HT1080 (cell line): ENCODE measurements at places on chromosomes 2 and 18. TPM values are rescaled to one million over a fixed set of nuclear protein-coding genes. Genes with fewer than 3 reads are reported as not detected.

COL3A1 gene
- not detected in 2 replicates for total RNA-seq

ABCB6 gene
- total RNA-seq: 21.4 and 25.5 TPM in 2 replicates

SERPINB4 gene
- not detected in 2 replicates for total RNA-seq

STARD6 gene
- total RNA-seq: not detected in 2 replicates

ARHGAP28 gene
- total RNA-seq: 2.5 TPM in 1 of 2 replicates, not detected in the other

COLEC12 gene
- not detected in 2 replicates for total RNA-seq

SRD5A2 gene
- not detected in 2 replicates for total RNA-seq

TMEM163 gene
- total RNA-seq: 0.47 and 1.0 TPM in 2 replicates

IL18R1 gene
- 0.51 and 0.80 TPM in 2 replicates for total RNA-seq

B4GALT6 gene
- 22.1 and 29.3 TPM in 2 replicates for total RNA-seq

FER1L5 gene
- 0.20 TPM in 1 of 2 replicates, not detected in the other for total RNA-seq

FSIP2 gene
- not detected in 2 replicates for total RNA-seq
